GM13976 (cell line): ENCODE measurements at places on chromosomes 12 and 14.
A peak's percentile ranks its signal among the peaks of the same experiment; 100 is the strongest.

- DNase-seq = peak; percentile 79
These were observed 522 bp downstream of the TUBA1A start for GRCh38 chr12:49188201-49188915.

DNA sequence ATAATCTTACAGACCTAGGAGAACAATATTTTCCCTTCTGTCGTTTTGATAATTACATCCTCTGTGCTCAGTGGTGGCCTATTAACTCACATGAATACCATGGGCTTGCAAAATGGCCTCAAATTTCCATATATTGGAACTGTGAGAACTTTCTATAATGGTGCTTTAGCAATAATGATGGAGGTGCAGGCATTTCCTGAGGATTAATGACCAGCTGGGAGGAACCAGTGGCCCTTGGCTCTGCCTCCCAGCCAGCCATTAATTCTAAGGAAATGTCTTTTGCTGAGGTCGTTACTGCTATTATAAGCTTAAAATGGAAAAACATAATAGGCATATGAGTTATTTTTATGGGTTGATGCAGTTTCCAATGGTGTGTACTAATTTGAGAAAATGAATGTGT, 33.6 kb downstream of the HMGA2 start:
- no peak for DNase-seq

DNA sequence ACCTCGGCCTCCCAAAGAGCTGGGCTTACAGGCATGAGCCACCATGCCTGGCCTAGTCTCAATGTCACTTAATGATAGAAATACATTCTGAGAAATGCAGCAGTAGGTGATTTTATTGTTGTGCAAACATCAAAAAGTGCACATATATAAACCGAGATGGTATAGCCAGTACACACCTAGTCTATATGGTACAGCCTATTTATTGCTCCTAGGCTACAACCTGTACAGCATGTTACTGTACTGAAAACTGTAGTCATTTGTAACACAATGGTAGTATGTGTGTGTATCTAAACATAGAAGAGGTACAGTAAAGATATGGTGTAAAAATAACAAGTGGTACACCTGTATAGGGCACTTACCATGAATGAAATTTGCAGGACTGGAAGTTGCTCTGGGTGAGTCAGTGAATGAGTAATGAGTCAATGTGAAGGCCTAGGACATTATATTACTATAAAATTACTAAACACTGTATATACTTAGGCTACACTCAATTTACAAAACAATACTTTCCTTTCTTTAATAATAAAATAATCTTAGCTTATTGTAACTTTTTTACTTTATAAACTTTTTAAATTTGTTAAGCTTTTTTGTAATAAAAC, 166.7 kb upstream of the SYT1 start:
- no peak for DNase-seq

- no peak for DNase-seq
These were observed 68.2 kb upstream of the SLC24A4 start for GRCh38 chr14:92254786-92255185.

- DNase-seq = peak; percentile 61
These were observed 699 bp downstream of the MGAT2 start for GRCh38 chr14:49621114-49621881.

DNA sequence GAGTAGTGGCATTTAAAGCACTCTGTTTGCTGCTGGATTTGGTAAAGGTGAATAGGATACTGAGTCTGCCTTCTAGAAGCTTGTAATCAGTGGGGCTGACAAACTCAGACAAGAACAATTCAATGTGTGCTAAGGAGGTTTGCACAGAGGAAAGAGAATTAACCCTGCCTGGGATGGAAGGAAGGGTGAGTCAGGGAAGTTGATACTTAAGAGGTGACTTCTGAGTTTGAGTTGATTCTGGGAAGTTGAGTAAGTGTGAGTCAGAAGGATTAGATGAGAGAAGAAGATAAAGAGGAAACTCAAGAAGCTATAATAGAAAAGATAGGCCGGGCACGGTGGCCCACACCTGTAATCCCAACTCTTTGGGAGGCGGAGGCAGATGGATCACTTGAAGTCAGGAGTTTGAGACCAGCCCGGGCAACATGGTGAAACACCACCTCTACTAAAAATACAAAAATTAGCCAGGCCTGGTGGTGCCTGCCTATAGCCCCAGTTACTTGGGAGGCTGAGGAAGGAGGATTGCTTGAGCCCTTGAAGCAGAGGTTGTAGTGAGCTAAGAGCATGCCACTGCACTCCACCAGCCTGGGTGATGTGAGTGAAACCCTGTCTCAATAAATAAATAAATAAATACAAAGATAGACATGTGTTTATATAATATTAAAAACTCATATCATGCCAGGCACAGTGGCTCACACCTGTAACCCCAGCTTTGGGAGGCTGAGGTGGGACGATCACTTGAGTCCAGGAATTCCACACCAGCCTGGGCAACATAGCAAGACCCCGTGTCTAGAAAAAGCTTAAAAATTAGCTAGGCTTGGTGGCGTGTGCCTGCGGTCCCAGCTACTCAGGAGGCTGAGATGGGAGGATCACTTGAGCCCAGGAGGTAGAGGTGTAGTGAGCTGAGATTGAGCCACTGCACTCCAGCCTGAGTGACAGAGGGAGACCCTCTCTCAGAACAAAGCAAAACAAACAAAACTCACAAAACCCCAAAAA, 126.8 kb upstream of the CPM start:
- DNase-seq = no peak

- DNase-seq = no peak
These were observed 1096.5 kb upstream of the TMEM132C start for GRCh38 chr12:127170226-127171180.

GRCh38 chr12:51536159-51536558, 54.9 kb upstream of the SCN8A start:
- no peak for DNase-seq

DNA sequence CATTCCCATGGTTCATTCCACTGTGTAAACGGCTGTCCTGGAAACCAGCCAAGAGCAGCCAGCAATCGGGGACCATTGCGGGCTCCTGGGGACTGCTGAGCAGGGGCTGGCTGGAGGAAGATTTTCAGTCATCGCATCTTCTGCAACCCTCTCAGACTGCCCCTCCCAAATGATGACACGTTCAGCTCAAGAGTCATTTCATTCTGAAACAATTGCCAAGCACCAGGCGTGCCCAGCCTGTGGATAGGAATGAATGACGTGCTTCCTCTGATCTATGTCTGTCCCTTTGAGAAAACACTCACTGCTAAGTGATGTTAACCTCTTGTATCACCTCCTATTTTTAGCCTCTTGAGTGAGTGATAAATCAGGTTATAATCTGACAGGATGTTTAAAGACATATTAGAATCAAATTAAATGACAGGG, 62.0 kb downstream of the NDUFA12 start:
- DNase-seq = no peak

DNA sequence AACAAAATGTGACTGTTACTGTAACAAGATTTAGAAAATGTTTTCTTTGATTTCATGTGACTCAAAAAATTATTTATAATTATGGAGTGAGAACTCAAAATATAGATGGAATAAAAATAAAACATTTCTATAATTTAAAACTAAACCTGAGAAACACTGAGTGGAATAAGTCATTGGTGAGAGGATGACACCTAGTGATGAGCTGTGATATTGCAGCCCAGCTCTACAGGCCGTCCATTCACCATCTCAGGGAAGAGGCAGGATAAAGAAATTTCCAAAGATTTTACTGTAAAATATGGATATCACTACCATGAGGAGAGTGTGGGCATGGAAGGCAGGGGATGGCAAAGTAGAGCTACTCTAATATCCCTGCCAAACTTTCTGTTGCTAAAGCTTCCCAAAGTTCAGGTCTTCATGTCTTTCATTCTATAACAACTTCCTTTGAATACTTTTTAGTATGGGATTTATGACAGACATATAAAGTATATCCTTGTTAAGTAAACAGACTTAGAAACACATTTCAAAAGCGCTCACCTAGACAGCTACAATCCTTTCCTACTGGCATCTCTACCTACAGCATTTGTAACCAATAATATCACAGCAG, 308.0 kb downstream of the ITPR2 start:
- no peak for DNase-seq
